Sigmoid colon (tissue), 7 donors: ENCODE measurements at places on chromosomes 7 and 10.

- H3K27ac ChIP-seq = peak overlapping the region; percentile 56
- no peaks in the 10 kb centered on the region for H3K27me3 ChIP-seq
- DNase-seq = no peak
- peak overlapping the region; percentile 31 for H3K4me3 ChIP-seq
- H3K4me1 ChIP-seq = peaks cover 28% of the 10 kb centered on the region
These were observed 194.1 kb downstream of the CACNB2 start for GRCh38 chr10:18334116-18334867.

GRCh38 chr7:1081931-1082401 lies 5.9 kb upstream of the GPER1 start:
- no peak for DNase-seq
- H3K27ac ChIP-seq = no peak overlapping the region
- no peaks in the 10 kb centered on the region for H3K4me1 ChIP-seq
- H3K4me3 ChIP-seq = no peak overlapping the region
- no peaks in the 10 kb centered on the region for H3K36me3 ChIP-seq

DNA sequence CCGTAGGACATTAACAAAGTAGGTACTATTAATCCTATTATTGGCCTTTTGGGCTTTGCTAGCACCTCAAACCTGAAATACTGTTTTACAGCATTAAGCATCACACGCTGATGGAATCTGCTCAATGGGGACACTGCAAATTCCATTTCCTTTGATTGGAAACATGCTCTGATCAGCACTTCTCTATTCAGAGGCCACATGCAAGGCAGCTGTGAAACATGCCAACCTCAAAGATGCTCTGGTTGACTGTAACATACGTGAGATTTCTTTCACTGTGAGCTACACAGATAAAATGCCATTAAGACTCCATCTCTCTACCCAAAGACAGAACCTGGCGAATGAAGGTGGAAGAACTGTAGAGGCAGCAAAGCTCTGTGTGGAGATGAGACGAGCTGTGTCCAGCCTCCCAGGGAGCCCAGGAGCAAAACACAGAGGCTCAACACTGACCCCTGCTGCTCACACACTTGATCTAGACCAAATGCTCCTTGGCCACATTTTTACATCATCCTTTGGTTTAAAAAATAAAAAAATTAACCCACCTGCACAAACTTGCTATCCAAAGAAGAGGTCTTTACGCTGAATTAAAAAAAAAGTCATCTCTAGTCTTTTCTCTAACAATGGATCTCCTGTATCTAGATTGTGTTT lies 8.0 kb downstream of the RSU1 start:
- H3K4me3 ChIP-seq = no peak overlapping the region
- H3K4me1 ChIP-seq = peaks cover 4% of the 10 kb centered on the region
- no peak for DNase-seq

DNA sequence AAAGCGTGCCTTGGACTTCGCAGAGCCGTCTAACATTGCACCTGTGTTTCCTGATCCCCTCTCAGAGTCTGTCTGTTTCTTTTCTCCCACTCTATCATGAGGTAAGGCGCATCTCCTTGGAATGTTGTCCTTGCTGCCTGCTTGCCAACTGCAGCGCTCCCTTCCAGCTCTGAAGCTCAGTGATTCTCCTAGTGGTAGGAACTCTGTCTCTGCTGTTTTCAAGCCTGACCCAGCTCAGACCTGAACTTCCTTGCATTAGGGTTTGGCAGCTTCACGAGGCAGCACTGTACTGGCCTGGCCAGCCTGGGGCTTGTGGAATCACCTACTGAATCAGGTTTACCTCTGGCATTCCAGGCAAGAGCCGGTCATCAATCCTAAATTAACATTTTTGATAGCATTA lies 123.9 kb downstream of the CREB5 start:
- H3K27me3 ChIP-seq = no peaks in the 10 kb centered on the region
- no peaks in the 10 kb centered on the region for H3K4me1 ChIP-seq
- DNase-seq = peak; percentile 75
- no peak overlapping the region for H3K27ac ChIP-seq
- no peaks in the 10 kb centered on the region for H3K36me3 ChIP-seq
- no peak overlapping the region for H3K4me3 ChIP-seq
